ENCODE measurements at places on chromosomes 11 and 22.

DNA sequence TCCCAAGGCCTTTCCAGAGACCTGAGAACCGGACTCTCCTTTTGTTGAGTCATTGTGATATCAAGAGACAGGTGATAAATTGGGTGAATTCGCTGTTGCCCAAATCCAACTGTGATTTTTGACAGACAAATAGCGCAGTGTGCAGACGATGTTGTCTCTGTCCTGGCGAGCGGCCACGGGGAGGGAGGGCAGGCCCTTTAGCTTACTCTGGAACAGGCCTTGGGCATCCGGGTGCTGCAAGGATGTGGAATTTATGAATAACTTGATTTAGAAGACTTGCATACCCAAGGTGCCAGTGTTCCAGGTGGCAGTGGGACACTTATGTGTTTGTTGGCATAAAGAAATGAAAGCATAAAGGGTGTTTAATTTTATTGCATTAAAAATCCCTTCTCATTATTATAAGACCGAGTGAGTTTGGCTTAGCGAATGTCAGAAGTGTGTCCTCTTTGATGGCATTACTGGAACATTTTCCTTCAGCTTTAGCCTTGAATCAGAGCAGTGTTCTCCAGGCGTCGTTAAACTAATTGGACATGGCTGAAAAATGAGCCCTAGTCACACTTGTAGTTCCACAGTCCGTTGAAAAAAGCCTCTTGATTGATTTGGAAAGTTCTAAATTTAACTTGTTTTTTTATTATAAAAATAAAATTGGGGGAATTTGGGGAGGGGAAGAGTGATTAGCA is 9.4 kb downstream of the LDLRAD3 start:
- no peak for DNase-seq

GRCh38 chr22:20565079-20565734 is 57.8 kb downstream of the MED15 start:
- no peak for DNase-seq

DNA sequence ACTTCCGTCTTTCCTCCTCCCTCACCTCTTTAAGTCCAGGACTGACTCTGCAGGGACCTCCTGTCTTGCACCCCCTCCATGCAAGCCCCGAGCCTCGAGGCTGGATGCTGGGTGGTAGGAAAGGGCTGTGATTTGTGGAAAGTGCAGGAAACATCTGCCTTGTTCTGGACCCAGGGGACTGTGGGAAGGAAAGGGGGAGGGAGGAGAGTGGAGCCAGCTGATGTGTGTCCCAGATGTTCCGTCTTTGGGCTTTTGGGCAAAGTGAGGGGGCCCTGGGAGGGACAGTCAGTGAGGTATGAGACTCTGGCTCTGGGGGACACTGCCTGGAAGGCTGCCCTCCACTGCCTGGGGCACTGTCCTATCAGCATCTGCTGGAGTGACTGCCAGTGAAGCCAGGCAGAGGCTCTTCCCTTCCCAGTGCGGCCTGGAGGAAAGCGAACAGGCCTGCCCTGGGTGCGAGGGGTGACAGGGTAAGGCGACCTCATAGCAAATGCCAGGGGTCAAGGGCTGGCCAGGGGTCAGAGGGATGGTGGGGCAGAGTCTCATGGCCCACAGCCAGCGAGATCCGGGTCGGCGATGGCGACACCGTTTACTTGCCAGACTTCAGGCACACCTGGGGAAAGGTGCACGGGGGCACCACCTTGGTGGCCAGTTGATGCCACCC is 1.7 kb downstream of the MRGPRD start:
- no peak for DNase-seq

GRCh38 chr22:45154383-45154782 is 9.3 kb upstream of the NUP50 start:
- no peak for DNase-seq

- no peak for DNase-seq
Observed at GRCh38 chr11:12716816-12717215, 42.6 kb downstream of the TEAD1 start.

- DNase-seq: no peak
Observed at GRCh38 chr22:32803738-32804435, 2.4 kb downstream of the TIMP3 start.

GRCh38 chr11:77374611-77375031 is 73.1 kb upstream of the GDPD4 start:
- peak; percentile 33 for DNase-seq

GRCh38 chr11:20342347-20343141 is 21.0 kb upstream of the HTATIP2 start:
- no peak for DNase-seq

GRCh38 chr11:64631675-64632074 is 40.7 kb downstream of the SLC22A12 start:
- no peak for DNase-seq

- no peak for DNase-seq
Observed at GRCh38 chr11:13143486-13144297, 133.9 kb upstream of the BMAL1 start.

DNA sequence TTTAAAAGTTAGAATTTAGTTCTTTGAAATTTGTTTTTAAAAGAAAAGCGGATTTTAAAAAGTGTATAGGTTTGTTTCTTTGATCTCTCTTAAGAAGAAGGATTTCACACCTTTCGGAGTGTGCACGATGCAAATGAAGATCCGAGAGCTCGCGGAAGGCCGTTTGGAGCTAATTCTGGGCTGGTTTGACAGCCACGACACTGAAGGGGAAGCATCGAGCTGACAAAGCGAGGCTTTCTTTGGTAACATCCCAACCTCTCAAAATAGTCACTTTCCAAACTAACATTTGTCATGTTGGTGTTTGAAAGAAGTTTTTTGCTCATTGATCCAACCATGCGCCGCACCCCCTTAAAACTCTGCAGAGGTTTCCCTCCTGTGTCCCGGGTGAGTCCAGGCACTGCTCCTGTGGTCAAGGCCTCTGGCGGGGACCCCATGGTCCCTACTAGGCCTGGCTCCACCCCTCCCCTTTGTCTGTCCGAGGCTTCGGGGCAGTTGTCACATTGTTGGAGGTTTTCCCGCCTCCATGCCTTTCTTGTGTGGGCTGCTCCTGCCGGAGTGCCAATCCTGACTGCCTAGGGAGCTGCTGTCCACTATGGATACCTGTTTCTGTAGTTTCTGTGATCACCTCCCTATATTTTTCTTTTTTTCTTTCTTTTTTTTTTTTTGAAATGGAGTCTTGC is 39.7 kb downstream of the MPPED1 start:
- no peak for DNase-seq

GRCh38 chr22:46640293-46641055 is 20.3 kb downstream of the GRAMD4 start:
- no peak for DNase-seq

GRCh38 chr11:68840661-68841653 is 759 bp downstream of the CPT1A start:
- no peak for DNase-seq

GRCh38 chr11:11577932-11578911 is 43.6 kb downstream of the GALNT18 start:
- DNase-seq: no peak

GRCh38 chr11:121459413-121460017 is 6.7 kb upstream of the SORL1-AS1 start:
- no peak for DNase-seq

DNA sequence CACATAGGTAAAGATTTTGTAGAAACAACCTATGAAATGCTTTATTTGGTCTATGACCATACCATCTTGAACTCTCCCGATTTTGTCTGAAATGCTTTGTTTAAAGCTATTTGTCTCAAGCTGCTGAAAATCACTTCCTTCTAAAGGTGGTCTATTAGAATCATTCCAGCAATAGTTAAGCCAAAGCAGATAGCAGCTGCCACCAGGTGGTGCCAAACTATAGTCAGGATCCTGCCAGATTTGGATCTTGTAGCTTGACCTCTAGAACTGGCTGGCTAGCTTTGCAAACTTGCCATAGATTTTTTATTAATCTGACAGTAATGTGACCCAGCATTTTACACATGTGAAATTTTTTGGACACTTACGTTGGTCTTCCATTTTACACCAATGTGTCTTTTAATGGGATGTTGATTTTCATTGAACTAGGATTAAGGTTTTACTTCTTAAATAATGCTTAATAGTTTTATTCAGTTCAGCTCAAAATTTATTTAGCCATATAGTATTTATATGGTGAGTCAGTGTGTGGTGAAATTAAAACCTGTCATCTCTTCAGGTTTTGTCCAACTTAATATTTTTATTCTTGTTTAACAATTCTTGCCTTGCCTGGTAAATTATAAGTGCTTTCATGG is 19.7 kb downstream of the CTR9 start:
- DNase-seq: peak; percentile 51

DNA sequence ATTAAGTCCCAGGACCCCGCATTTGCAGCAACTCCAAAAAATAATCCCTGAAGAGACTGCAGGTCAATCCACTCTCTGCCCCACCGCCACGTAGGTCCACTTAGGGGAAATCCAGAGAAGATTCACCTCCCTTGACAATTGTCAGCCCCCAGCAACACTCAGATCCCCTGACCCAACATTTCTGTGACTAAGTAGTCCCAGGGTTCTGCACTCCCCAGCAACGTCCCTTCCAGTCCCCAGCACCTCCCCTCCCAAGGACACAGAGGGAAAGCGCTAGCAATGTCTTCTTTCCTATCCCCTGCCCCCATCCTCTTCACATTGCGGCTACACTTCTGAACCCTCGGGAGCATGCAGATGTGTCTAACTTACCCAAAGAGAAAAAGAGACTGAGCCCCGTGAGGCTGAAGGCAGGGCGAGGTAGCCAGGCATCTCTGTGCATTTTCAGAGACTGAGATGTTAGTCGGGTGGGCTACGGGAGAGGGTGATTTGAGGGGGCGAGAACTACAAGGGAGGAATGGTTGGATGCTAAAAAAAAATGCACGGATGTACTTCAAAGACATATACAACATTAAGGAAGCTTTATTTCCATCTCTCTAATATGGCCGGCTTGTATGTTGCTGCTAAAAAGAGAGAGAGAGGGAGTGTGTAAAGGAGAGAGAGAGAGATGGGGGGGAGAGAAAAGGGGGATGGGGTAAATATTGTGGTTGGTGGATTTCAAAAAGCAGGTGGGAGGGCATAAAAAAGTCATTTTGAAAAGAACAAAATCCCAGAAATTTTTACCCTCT is at the start of gene SCN2B:
TSS of gene SCN2B (minus strand) at position 647 of the 785 bp plus-strand sequence. CDS start at position 439, 208 bp downstream.
- no peak for DNase-seq

DNA sequence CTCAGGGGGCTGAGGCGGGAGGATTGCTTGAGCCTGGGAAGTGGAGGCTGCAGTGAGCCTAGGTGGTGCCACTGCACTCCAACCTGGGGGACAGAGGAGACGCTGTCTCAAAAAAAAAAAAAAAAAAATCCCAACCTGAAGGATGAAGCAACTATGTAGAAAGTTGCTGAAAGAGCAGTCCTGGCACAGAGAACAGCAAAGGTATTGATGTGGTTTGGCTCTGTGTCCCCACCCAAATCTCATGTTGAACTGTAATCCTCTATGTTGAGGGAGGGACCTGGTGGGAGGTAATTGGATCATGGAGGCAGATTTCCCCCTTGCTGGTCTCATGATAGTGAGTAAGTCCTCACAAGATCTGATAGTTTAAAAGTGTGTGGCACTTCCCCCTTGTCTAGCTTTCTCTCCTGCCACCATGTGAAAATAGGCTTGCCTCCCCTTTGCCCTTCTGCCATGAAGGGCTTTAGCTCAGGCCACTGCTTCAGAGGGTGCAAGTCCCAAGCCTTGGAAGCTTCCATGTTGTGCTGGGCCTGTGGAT is 10.7 kb upstream of the SERPING1 start:
- no peak for DNase-seq

- DNase-seq: no peak
Observed at GRCh38 chr22:38523479-38523878, 17.4 kb upstream of the DDX17 start.

- no peak for DNase-seq
Observed at GRCh38 chr22:45166932-45167331, 3.2 kb downstream of the NUP50 start.

- no peak for DNase-seq
Observed at GRCh38 chr22:49159711-49160110, 668.0 kb downstream of the BRD1 start.

- no peak for DNase-seq
Observed at GRCh38 chr22:36344106-36344827, 43.5 kb downstream of the MYH9 start.

DNA sequence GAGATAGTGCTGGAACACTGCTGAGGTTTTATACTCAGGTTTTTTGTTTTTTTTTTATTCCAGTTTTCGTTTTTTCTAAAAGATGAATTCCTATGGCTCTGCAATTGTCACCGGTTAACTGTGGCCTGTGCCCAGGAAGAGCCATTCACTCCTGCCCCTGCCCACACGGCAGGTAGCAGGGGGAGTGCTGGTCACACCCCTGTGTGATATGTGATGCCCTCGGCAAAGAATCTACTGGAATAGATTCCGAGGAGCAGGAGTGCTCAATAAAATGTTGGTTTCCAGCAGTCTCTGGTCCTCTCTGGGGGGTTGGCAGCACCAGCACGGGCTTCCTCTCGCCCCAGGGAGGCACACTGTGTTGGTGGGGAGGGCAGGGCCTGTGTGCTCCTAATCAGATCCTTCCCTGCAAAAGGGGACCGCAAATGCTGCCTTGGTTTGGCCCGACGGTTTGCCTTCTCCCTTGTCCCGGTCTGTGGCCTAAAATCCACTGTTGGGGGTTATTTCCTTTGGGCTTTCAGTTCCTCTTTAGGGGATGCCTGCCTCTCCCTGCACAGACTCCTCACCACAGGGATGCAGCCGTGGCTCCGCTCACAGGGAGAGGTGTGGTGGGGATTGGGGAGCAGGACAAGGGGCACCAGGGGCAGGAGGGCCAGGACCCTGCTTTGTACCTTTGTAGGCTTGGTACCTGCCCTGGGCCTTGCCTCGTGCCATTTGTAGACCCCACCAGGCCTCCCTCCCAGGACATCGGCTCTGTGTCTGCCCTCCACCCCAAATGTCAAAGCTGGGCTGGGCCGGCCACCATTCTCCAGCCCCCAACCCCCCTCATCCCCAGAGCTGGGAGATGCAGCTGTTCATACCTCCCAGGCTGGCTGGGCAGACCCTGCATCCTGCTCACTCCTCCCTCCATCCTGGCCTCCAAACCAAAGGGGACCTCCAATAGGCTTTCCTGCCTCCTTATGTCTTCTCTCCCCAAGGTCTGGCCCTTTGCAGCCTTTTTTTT is 13.5 kb downstream of the MCAT start:
- no peak for DNase-seq

GRCh38 chr11:127059750-127060149 is 59.2 kb upstream of the KIRREL3 start:
- no peak for DNase-seq

DNA sequence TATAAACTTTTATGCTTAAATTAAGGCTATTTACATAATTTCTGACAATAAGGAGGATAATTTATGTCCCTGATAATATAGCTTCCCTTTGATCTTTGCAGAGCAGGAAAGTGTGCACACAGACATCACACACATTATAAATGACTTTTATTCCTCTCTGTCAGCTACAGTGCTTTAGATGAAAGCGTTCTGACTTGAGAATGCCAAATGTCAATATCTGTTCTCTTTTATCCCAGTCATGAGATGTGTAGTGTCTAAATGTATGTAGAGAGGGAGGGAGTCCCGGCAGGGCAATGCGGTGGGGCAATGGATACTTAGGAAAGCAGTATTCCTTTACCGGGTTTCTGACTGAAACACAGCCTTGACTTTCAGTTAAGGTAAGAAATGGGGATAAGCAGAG is 225.4 kb upstream of the CHORDC1 start:
- no peak for DNase-seq

GRCh38 chr11:34685864-34686263 is 65.0 kb downstream of the EHF start:
- DNase-seq: no peak

- no peak for DNase-seq
Observed at GRCh38 chr11:118979434-118979833, 7.9 kb downstream of the FOXR1 start.

GRCh38 chr11:109735128-109735527 is 313.1 kb downstream of the C11orf87 start:
- DNase-seq: no peak

- no peak for DNase-seq
Observed at GRCh38 chr11:125345421-125346178, 150.5 kb downstream of the FEZ1 start.
